ENCODE measurements at places on chromosomes 16 and 17.

- DNase-seq, result peak; percentile 39
Observed at GRCh38 chr17:27805520-27806146, 5.3 kb upstream of the NOS2 start.

GRCh38 chr17:78039581-78039980 lies 81.1 kb downstream of the TNRC6C start:
- DNase-seq, result no peak

DNA sequence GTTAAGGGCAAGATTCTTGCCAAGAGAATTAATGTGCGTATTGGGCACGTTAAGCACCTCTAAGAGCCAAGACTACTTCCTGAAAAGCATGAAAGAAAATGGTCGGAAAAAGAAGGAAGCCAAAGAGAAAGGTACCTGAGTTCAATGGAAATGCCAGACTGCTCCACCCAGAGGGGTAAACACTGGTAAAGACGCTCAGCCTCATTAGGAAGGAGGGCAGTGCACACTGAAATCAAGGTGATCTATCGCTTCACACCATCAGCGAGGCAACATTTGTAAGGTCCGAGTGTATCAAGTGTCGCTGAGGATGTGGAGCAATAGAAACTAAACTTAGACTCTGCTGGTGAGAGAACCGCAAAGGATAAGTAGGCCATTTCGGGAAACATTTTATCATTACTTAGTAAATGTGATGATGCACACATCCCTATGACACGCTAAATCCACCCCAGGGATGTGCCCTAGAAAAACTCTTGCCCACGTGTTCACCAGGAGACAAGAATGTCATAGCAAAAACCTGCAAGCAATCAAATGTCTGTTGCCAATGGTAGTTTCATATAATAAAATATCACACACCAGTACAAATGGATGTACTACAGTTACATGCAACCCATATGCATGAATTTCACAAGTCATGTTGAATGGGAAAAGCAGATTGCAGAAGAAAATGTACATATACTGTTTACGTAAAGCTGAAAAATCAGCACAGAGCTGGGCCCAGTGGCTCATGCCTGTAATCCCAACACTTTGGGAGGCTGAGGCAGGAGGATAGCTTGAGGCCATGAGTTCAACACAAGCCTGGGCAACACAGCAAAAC lies 23.6 kb downstream of the CNTROB start:
- DNase-seq, result no peak

- no peak for DNase-seq
Observed at GRCh38 chr17:57724026-57724728, 20.9 kb downstream of the CCDC182 start.

GRCh38 chr16:55372792-55373488 lies 48.9 kb downstream of the IRX6 start:
- DNase-seq, result no peak

DNA sequence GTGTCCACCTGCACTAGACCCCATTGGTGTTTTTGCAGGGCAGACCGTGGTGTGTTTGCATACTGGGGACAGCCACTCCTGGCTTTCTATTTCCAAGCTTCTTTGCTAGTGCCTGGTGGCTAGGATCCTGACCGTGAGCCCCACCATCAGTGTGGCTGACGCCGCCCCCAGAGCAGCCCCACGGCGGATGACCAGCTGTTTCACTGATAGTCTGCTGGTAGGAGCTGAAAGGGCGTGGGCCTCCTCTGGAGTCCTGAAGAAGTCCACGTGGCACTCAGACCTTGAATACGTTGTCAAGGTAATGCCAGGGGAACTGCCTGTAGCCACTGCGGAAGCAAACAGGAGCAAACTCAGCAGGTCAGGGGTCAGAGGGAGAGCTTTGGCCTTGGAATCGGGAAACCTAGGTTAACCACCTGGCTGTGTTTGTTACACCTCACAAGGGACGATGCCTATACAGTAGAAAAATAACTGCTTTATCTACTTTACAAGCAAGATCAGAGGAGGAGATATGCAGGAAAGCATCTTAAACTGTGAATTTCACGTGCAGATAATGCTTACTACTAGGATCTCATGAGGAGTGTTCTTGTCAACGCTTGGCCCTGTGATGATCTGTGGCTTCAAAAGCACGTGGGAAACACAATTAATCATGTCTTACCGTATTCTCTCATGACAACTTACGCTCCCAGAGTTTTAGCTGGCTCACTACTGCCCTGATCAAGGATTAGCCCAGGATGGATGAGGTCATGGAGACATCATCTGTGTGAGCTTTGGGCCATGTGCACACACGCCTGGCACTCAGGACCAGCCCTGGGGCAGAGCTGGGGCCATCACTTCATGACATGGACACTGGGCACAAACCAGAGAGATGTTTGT lies 30.3 kb downstream of the ALDH3A2 start:
- DNase-seq, result no peak

DNA sequence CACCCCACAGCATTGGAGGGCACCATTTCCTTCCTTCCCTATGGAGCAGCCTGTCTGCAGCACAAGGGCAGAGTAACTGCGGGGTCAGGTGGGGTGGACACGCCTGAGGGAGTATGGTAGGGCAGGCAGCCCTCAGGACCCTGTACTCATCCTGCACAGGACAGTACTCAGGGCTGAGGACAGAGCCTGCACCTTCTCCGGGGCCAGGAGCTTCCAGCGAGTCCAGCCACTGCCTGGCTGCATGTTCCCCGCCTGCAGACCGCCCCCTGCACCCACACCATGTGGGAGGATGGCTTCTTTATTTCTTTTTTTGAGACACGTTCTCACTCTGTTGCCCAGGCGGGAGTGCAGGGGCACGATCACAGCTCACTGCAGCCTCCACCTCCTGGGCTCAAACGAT lies 47.6 kb upstream of the CDC42EP4 start:
- no peak for DNase-seq

DNA sequence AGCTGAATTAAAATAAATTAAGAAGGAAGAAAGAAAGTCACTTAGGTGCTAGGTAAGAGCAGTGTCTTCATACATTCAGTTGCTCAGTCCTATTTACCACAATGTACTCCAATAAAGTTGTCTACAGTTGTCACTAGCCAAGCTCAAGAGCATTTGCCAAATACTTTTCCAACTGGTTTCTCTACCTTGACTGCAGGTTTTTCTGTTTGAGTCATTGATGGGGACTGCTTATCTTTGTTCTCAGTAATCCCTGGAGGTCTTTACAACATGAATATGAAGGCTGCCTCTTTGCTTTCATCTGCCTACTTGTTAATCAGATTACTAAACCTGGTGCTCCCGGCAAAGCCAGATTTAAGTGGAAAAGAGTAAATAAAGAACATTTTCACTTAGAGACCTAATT lies 64.6 kb upstream of the CLEC18B start:
- DNase-seq, result no peak

DNA sequence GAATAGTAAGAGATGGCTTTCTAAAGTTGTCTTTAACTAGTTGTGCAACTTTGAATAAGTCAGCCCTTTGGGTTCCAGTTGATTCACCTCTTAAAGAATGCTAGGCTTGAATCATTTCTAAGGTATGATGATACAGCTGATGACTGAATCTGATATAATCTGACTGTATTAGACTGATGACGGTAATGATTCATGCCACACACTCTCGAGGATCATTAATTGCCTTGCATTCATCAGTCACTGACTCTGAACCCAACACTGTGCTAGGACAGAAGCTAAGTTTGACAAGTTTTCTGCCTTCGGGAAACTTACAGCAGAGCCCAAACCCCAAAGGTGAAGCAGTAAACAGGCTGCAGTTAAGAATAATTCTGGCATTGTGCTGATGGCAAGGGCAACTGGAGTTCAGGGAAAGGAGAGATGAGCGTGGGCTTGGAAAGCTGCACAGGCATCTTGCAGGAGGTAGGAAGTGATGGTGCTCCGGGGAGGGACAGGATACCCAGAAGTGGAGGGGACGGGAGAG lies 25.8 kb downstream of the ASIC2 start:
- no peak for DNase-seq

DNA sequence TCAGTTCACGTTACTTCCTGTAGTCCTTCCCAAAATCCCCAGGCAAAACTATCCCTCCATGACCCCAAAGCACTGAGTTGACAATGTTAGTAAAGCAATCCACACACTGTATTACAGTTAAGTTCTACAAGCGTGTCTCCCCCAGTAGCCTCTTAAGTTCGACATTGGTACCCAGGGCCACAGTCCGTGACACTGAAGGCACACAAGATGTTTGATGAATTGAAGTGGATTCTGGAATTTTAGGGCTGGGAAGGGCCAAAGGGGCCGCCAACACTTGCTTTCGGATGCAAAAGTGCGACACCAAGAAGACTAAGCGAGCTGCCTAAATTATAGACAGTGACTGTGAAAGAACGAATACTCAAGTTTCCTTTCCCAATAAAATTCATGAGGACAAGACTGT lies 1.5 kb downstream of the VPS35 start:
- DNase-seq, result no peak

GRCh38 chr17:56222255-56222654 lies 69.0 kb downstream of the ANKFN1 start:
- no peak for DNase-seq

DNA sequence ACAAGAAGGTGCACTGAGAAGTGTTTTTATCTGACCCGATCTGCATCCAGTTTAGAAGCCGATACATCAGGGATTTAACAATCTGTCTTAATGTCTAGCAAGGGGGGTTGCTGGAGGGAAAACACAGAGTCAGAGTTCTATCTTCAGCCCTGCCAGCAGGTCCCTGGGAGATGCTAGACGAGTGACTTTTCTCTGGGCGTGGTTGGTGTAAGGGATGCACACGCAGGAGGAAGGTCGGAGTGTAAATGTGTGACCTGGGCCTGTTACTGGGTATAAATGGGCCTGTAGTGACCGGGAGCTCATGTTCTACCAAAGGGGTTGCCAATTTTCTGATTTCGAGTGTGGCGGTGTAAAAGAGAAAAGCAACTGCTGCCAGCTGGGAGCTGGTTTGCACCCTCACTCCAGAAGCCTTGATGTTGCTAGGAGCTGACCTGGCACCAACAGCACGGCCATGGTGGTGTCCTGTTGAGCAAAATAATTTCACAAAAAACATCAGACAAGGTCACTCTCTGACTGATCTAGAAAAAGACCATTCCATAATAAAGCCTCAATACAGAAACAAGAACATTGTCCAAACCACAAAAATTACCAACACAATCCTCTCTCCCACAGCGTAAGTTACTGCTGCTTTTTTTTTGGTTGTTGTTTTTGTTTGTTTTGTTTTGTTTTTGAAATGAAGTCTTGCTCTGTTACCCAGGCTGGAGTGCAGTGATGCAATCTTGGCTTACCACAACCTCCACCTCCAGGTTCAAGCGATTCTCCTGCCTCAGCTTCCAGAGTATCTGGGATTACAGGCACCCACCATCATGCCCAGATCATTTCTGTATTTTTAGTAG lies 1.3 kb upstream of the KCTD13 start:
- DNase-seq, result no peak

DNA sequence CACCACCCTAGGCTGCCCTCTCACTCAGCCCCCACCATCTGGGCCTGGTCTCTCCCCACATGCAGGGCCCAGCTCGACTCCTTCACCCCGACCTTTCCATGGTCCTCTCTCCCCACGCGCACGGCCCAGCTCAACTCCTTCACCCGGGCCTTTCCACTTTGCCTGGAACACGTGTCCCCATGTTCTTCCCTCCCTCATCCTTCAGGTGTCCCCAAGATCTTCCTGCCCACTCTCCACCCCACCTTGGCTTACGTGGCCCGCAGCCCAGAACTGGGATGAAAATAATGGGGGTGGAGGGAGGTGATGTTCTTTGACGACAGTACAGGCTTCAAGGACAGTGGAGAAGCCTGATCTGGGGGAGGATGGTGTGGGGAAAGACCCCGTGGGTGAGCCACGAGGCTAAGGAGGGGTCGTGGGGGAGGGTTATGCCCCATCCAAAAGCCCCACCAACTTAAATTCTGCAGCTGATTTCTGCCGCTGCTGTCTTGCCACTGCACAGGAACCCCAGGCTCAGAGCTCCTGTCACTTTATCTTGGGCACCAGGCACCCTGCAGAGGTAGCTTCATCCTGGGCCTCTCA lies 9.9 kb upstream of the MEAK7 start:
- DNase-seq, result no peak

DNA sequence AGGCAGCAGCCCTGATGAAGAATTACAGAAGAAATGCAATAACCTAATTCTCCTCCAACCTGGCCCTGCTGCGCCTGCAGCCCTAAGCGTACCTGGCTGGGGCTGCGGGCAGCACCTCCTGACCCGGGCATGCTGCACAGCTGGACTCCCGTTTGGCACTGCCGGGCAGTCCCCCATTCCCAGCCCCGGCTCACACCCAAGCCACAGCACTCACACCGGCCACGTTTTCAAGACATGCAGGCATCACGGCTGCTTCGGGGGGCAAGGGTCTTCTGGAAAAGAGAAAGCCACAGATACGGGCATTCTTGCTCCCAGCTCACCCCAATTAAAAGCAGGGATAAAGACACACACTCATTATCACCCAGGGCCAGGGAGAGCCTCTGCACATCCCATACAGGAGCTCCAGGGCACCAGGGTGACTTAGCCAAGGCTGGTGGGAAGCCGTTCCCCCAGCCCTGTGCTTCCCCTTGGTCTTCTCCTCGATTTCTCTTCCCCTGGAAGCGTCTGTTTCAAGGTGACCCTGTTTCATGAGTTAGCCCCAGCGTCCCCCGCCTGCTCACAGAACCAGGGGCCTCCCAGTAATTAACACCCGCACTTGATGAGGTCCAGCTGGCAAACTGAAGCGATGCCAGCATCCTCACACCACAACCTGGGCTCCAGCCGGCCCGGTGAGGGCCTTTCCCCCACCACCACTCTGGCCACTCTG lies 216.7 kb downstream of the C16orf78 start:
- no peak for DNase-seq

GRCh38 chr16:74309789-74310781 lies 13.5 kb downstream of the PSMD7 start:
- DNase-seq, result no peak

DNA sequence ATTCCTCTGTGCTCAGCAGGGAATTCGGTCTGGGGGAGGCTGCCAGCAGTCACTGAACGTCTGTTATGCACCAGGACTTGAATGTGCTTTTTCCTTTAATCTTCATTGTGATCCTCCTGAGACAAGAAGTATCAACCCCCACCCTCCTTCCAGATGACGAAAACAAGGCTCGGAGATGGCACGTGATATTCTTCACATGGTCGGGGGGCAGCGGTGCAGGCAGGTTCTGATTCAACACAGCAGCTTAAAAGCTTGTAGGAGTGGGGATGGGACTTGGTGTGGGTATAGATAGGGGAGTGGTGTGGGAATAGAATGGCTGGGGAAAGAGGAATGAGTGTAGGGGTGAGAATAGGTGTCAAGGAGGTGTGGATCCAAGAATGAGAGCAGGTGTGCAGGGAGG lies 6.4 kb downstream of the NECAB2 start:
- no peak for DNase-seq

GRCh38 chr17:79740413-79740812 lies 9.7 kb downstream of the ENPP7 start:
- no peak for DNase-seq

DNA sequence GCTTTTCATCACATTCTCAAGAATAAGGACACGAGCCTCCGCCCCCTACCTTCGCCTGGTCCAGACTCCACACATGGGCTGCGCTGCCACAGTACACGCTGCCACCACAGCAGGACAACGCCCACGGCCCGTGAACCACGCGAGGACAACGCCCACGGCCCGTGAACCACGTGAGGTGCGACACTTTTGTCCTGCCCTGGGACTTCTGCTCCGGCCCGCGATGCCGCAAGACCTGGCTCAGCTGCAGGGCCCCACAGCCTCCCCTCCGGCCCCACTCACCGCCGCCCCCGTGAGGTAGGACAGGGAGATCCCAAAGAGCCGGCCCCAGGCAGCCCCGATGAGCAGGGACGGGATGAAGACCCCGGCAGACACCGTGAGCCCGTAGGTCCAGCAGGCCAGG lies 5.9 kb upstream of the CCDC154 start:
- no peak for DNase-seq

Data from stimulated activated CD8-positive, alpha-beta memory T cell treated with anti-CD3 and anti-CD28 coated beads, Interleukin-4, amount 100 ng/mL, for 4 hours (primary cell).